Stromal cell of bone marrow (primary cell): ENCODE measurements at places on chromosomes 2 and 18.

GRCh38 chr18:43866696-43867095 lies 589.4 kb upstream of the SYT4 start:
- no peak for DNase-seq

DNA sequence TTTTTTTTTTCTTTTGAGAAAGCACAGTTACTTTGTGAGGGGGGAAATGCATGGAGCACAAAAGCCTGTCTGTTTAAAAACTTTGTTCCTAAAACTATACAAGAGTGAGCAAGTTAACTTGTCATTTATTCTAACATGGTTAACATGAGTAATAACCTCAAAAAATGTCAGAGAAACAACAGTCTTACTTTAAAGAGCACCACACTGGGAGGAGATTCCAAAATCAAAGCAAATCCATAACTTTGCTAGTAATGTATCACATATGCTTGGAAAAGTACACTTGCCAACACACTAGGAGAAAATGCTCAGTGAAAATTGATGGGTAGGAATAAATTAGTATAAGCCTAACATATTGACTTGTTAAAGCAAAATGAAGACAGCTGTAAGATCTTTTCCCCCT lies 157.1 kb downstream of the PRPF40A start:
- DNase-seq, result peak; percentile 67

DNA sequence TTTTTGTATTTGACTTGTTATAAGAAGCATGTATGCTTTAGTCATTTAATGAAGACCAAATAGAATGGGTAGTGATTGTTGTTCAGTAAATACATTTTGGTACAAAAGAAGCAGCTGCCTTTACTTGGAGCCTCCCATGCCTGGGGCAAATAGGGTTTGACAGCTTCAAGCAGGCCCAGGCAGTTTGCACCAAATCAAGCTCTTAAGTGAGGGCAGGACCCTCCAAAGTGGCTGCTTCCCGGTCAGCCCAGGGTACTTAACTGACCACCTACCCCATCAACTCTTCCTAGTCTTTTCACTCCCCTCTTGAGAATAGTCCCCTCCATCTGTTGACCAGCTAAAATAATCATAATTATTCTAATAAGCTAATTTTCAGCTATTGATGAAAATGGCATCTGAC lies 5.2 kb downstream of the MAPRE3 start:
- DNase-seq, result no peak

- no peak for DNase-seq
These were observed 4.1 kb downstream of the HOXD3 start for GRCh38 chr2:176160986-176161824.

- peak; percentile 15 for DNase-seq
These were observed 102.2 kb upstream of the TTC39C start for GRCh38 chr18:23912356-23912755.

- no peak for DNase-seq
These were observed 27.5 kb downstream of the CNRIP1 start for GRCh38 chr2:68292108-68292710.

DNA sequence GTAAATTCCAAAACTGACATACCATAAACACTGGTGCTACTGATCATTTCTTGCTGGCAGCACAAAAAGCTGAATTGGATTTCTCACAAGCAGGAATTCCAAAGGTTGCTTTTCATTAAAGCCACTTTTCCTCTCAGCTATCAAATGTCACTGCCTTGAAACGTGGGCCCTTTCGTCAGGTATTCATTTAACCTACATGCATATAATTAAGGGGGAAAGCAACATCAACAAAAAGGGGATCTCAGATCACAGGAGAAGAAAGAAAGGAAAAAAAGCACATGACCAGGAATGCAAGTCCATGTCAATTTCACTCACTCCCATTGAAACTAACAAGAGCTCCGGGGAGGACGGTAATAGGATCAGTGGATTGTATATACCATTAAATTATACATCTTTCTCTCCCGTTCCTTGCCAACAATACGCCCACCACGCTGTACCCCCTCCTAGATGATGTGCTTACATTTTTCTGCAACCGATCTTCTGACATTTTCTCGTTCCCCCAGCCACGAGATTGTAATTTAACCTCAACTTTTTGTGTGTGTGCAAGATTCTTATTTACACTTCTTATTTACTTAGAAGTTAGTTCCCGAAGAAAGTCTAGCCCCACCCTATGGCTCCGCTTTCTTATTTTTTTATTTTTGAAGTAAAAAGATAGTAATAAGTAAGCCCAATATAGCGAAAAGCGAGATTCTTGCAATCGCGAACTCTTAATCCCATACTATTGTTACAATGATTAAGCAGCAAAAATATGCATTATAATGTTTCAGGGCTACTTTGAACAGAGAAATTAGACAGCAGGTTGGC lies 725 bp downstream of the FIGN start:
- DNase-seq, result no peak

DNA sequence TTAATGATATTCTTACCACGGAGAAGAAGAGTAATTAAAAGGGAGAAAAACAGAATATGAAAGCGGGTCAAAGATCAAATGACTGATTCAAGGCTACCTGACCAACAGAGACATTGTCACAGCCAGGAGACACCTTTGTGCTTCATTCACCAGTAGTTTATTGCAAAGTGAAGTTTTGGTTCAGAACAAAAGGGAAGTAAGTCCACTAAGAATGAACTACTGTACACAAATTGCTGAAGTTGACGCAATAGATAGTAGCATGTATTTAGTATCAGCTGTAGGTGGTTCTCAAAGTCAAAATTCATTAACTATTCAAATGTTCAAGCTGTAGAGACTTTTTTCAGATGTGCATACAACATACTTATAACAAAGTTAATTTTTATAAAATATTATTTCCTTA lies 64.7 kb upstream of the COX7A2L start:
- DNase-seq, result no peak

GRCh38 chr2:147327613-147328012 lies 517.2 kb upstream of the ACVR2A start:
- DNase-seq, result peak; percentile 30

DNA sequence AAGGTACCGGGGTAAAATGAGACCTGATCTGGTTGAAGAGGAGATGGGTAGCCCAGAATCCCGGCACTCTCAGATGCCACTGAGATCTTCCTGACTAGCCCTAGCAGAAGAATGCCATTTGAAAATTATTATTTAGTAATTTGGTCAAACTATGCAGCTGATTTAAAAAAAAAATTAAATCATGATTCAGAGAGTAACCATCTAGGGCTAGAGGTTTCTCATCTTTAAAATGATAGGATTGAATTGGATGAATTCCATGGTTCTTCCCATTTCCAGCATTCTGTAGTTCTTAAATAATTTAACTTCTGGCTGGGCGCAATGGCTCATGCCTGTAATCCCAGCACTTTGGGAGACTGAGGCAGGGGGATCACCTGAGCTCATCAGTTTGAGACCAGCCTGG lies 106.1 kb downstream of the MYO1B start:
- no peak for DNase-seq
